HepG2 (cell line): ENCODE measurements at places on chromosomes 12 and 14. TPM values are rescaled to one million over a fixed set of nuclear protein-coding genes. Genes with fewer than 3 reads are reported as not detected.

- no peak for DNase-seq
Measured at GRCh38 chr14:48086516-48086915, 411.1 kb upstream of the MDGA2 start.

The LRTM2 gene
- total RNA-seq = not detected in 2 replicates

GRCh38 chr12:30438601-30439041 lies 257.0 kb downstream of the IPO8 start:
- no peak for DNase-seq

The KLHL33 gene
- total RNA-seq = not detected in 2 replicates

GRCh38 chr14:62956413-62956812 lies 88.8 kb downstream of the KCNH5 start:
- DNase-seq = no peak

The PSMB5 gene
- total RNA-seq = 871 and 1,316 TPM in 2 replicates

DNA sequence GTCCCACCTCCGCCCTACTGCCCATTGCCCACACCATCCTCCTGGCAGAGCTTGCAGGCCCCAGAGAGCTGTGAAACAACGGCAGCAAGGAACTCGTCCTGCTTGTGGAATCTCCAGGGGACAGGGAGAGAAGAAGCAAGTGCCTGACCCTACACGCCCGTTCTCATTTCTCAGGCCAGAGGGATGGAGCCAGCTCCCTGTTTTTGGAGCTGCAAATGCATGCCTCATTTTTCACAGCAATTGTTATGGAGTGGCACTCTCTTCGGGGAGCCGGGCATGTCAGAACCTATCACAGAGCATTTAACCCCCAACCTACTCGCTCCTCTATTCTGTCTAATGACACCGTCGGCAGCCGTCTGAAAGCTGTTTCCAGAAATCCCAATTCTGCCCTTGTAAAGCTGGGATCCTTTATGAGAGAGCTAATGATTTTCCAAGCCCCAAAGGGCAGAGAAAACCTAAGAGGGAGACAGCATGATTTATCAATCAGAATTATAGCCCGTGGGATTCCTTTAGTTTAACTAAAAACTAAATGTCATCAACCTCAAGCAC lies 222.3 kb upstream of the NOS1 start:
- no peak for DNase-seq

- no peak for DNase-seq
Measured at GRCh38 chr12:131941987-131942341, 7.8 kb upstream of the EP400 start.

The PPP1R3E gene
- 8.3 and 16.5 TPM in 2 replicates for total RNA-seq

DNA sequence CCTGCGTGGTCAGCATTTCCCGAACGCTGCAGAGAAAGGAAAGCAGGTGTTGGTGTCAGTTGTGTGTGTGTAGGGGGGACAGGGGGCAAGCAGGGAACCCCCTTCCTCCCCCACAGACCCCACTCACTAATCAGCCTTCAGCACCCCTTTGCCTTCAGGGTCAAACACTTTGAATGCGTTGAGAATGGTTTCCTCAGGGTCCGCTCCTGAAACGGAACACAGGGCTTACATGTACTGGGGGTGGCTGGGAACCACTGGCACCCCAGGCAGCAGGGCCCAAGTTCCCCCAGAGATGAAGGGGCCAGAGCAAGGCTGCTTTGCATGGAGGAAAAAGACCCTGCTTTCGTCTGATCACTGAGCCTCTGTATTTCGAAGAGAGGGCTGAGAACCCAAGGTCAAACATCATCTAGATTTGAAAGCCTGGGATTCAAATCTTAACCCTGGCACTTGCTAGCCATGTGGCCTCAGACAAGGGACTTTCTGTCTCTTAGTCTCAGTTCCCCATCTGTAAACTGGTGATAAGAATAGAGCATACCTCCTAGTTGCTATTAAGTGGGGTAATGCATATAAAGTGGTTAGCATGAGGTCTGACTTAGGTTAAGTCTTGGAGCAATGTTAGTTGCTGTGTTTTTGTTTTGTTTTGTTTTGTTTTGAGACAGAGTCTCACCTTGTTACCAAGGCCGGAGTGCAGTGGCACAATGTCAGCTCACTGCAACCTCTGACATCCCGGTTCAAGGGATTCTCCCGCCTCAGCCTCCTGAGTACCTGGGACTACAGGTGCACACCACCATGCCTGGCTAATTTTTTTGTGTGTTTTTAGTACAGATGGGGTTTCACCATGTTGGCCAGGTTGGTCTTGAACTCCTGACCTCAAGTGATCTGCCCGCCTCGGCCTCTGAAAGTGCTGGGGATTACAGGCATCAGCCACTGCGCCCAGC lies 7.0 kb downstream of the MYL2 start:
- DNase-seq = no peak

- no peak for DNase-seq
Measured at GRCh38 chr12:63814146-63814772, 30.2 kb upstream of the SRGAP1 start.

GRCh38 chr12:93957870-93958269 lies 190.5 kb upstream of the PLXNC1 start:
- no peak for DNase-seq
